HTR-8/SVneo (cell line): ENCODE measurements at places on chromosomes 4 and X.

- no peak for DNase-seq
These were observed 134.0 kb downstream of the HTR2C start for GRCh38 chrX:114717921-114718320.

- no peak for DNase-seq
These were observed 13.3 kb downstream of the SPCS3 start for GRCh38 chr4:176333076-176333475.

GRCh38 chr4:55993994-55994663 is 45.4 kb downstream of the CEP135 start:
- DNase-seq = no peak

DNA sequence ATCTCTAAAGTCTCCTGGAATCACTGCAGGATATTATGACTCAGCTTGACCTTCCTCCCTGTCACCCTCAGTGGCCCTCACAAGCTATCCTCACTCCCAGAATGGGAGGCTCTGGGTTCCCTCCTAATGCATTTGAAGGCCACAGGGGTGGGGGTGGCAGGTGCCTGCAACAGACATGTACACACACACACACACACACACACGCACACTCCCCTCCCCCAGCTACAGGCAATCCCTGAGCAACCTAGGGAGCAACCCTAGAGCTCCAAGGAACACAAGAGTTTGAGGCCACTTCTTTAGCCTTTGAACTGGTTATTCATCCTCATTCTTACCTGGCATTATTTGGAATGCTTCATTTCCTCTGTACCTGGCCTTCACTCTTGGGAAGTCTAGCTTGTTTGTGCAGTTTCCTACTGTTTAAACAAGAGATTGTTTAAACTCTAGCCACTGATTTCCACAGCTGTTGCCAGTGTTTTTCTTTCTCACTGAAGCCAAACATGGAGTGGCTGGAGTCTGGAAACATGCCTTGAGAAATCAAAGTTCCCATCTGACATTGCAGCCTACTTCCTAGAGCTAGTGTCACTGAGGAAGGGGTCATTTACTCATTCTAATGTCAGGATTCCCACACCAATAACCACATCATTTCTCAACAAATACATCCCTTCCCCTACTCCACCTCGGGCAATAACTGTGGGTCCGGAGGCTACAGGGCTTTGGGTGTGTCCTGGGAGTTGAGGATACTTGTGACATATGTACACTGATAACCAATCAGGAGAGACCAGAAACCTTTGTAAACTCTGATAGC is 37.7 kb downstream of the MAOA start:
- DNase-seq = no peak

DNA sequence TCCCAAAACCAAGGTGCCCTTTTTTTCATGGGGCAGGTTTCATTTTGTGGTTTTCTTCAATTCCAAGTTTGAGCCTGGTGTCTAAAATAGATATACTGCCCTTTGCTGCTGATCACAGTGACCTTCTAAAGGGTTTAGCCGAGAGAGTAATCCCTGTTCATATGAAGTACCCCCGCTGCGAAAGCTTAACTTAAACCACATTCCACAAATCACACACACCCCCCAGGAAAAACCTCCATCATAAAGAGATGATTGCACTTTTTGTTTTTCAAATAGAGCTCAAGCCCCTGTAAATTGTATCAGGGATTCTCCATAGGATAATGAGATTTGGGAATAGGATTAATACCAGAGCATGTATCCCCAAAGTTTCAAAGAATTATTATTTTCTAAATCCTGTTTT is 90.8 kb downstream of the USP46 start:
- no peak for DNase-seq

GRCh38 chrX:65997978-65998717 is 41.7 kb downstream of the VSIG4 start:
- no peak for DNase-seq

- DNase-seq = no peak
These were observed 31.7 kb downstream of the RNF212 start for GRCh38 chr4:1081689-1082040.

DNA sequence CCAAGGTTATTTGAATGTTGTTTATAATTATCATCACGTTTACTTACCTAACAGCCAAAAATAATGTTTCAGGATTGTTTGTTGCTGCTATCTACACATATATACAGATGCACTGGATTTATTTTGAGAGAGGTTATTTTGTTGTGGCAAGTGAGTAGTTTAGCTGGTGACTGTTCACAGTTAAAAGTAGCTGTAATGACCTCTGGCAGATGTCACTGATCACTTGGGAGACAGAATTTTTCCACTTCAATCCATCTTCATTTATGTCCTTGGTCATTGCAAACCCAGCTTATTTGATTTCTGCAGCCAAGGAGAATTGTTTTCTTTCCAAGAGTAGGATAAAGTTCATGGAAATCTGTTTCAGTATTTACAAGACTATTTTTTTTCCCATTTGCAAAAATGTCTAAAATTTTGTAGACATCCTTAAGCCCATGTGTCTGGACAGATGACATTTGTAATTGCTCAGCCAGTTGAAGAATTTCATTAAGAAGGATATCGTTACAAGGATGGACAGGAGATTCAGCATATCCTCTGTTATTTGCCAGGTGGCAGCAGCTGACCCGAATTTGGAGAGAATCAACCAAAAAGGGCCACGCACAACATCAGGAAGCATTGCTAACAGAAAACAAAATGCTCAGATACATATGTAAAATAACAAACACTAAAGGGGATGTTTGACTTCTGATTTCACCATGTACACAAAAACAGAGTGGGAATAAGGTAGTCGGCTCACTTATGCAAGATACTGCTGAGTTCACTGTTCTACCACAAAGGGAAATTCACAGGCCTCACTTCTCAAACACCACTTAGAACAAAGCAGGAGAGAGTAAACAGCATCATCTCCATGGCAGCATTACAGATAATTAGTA is 64.5 kb downstream of the GPRIN3 start:
- no peak for DNase-seq

- no peak for DNase-seq
These were observed 189.9 kb downstream of the INPP4B start for GRCh38 chr4:142656178-142656577.

DNA sequence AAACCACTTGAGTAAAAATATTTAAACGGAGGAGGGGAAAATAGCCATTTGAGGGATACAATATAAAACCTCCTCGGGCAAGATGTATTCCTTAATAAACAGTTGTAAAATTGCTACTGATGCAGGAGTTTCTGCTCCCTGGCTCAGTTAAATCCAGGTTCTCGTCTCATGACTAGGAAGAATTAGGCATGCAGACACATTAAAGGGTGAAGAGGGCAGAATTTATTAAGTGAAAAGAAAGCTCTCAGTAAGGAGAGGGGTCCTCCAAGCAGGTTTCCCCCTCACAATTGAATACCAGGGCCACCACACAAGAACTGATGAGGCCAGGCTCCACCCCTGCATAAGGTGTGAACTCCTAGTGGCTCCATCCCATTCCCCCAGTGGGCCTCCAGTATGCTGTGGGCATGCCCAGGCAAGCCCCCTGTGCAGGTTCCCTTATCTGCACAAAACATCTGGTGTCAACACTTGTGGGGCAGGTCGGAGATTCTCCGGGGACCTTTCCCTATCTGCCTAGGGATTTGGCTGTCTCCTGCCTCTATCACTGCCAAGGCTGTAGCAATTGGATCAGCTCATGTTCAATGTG is 80.4 kb downstream of the HS6ST2 start:
- no peak for DNase-seq

DNA sequence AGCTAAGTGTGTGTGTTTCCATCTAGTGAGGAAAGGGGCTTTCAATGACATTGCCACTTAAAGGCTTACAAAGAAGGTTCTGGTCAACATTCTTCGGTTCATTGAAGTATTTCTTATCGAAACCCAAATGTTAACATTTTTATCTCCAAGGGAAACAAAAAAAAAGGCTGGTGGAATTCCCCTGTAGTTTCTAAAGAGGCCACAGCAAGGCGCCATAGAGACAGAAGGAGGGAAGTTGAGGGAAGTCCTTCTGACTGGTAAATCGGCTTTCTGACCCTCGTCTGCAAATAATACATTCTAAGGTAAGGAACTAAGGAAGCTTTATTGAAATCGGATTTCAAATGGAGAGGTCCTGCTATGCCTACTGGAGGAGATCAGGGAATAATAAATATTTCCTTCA is 1.7 kb upstream of the ZFP42 start:
- peak; percentile 36 for DNase-seq

GRCh38 chr4:139828966-139829664 is 163.5 kb downstream of the MGST2 start:
- DNase-seq = no peak

GRCh38 chrX:150035531-150035930 is 97.2 kb upstream of the EOLA2 start:
- no peak for DNase-seq

GRCh38 chr4:24160358-24160757 is 270.5 kb upstream of the PPARGC1A start:
- no peak for DNase-seq

GRCh38 chrX:129825746-129826505 is 17.8 kb downstream of the ZDHHC9 start:
- no peak for DNase-seq

DNA sequence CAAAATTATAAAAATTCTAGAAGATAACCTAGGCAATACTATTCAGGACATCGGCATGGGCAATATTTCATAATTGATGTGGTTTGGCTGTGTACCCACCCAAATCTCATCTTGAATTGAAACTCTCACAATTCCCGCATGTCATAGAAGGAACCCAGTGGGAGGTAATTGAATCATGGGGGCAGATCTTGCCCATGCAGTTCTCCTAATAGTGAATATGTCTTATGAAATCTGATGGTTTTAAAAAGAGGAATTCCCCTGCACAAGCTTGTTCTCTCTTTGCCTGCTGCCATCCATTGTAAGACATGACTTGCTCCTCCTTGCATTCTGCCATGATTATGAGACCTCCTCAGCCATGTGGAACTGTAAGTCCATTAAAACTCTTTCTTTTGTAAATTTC is 77.7 kb downstream of the DDX60 start:
- no peak for DNase-seq

- no peak for DNase-seq
These were observed 32.4 kb downstream of the ARHGAP10 start for GRCh38 chr4:147764337-147764736.

DNA sequence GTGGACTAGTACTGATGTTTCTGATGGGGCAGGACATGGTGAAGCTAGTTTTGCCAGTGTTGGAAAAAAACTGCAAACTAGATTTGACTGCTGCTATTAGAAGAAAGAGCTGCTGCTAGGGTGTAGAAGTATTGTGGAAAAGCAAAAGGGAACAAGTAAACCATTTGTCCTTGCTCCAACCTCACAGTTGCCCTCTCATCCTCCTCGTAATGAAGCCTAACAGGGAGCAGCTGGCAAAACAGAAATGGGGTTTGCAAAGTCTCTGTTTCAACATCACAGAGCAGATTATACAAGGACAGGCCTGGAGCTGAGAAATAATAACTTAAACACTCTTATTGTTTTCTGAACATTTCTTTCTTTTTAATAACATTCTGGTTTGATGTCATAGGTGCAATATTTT is 346.2 kb downstream of the MAGEB5 start:
- no peak for DNase-seq

- DNase-seq = no peak
These were observed 17.6 kb downstream of the HS6ST2 start for GRCh38 chrX:132940727-132941327.

GRCh38 chrX:20451929-20452328 is 185.2 kb upstream of the RPS6KA3 start:
- no peak for DNase-seq

DNA sequence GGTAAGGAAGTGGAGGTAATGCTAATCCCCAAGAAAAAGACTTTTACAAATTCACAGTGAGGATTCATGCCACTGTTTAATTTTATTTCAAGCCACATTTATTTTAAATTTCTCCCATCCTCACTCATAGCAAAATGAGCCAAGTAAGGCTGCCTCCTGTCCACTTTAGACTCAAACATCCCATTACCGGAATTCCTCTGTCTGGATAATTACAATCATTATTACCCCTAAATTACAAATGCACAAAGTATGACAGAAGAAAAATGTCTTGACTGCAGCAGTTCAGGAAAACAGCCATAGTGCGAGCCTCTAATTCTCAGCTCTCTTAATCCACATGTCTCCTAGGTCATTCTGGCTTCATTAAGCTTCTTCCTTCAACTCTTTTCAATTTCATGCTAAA is 57.0 kb downstream of the MAPK10 start:
- no peak for DNase-seq

- DNase-seq = no peak
These were observed 101.8 kb downstream of the SH3KBP1 start for GRCh38 chrX:19785647-19786046.

DNA sequence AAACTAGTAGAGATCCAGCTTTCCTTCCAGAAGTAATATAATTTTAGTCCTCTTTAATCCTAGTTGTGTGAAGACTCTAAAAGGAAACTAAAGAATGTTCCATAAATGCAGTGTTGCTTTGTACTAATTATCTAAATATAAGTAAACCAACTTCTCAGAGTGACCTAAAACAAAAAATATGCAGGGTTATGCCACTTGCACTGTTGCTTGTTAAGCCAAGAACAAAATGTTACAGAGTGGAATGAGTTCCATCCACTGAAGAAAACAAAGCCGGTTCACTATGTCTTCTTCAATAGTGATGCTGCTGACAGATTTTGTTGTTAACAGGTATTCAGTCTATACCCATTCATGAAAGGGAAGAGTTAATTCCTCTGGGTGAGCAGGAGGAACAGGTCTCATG is 252.0 kb upstream of the DIAPH2 start:
- DNase-seq = no peak

DNA sequence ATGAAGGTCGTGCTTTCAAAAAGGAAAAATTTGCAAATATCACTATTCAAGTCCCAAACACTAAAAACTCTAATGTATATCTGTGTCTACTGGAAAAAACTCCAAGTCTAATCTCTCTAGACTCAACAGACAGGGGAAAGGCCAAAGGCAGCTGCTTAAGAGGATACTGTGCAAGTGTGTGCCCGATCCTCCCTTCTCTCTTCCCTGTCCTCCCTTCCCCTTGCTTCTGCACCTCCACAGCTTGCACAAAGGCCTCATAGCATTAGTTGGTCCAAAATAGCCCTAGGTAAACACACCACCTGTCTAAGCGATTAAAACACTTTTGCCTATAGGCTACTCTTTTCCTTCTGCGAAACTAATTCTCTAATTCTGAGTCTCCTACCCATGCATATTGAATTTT is 10.6 kb downstream of the C4orf54 start:
- no peak for DNase-seq

DNA sequence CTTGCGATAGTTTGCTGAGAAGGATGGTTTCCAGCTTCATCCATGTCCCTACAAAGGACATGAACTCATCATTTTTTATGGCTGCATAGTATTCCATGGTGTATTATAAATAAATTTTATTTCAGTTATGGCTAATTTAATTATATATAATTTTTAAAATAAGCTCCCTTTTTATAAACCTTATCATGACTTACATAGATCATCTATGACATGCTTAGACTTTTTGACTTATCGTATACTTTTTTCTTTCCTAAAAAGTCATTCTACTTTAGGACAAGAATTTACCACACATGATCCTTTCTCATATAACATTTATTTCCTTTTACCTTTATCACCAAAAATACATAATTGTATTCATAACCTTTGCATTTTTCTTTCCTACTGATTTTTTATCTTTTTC is 376.5 kb downstream of the CCSER1 start:
- DNase-seq = no peak

GRCh38 chr4:144494280-144494679 is 151.7 kb upstream of the HHIP start:
- no peak for DNase-seq
